ENCODE measurements at places on chromosomes 5 and 9. TPM values are rescaled to one million over a fixed set of nuclear protein-coding genes. Genes with fewer than 3 reads are reported as not detected.

GRCh38 chr5:154058055-154059038 lies 19.6 kb downstream of the MFAP3 start:
- H3K4me3 ChIP-seq: no peak overlapping the region
- H3K36me3 ChIP-seq: no peaks in the 10 kb centered on the region
- H3K27ac ChIP-seq: no peak overlapping the region
- peaks cover 14% of the 10 kb centered on the region for H3K4me1 ChIP-seq
- peaks cover 2% of the 10 kb centered on the region for H3K27me3 ChIP-seq

GRCh38 chr9:86359151-86359879 lies 5.1 kb upstream of the TUT7 start:
- no peak overlapping the region for H3K27ac ChIP-seq
- H3K4me1 ChIP-seq: no peaks in the 10 kb centered on the region
- no peaks in the 10 kb centered on the region for H3K36me3 ChIP-seq
- no peak overlapping the region for H3K4me3 ChIP-seq
- DNase-seq: no peak

DNA sequence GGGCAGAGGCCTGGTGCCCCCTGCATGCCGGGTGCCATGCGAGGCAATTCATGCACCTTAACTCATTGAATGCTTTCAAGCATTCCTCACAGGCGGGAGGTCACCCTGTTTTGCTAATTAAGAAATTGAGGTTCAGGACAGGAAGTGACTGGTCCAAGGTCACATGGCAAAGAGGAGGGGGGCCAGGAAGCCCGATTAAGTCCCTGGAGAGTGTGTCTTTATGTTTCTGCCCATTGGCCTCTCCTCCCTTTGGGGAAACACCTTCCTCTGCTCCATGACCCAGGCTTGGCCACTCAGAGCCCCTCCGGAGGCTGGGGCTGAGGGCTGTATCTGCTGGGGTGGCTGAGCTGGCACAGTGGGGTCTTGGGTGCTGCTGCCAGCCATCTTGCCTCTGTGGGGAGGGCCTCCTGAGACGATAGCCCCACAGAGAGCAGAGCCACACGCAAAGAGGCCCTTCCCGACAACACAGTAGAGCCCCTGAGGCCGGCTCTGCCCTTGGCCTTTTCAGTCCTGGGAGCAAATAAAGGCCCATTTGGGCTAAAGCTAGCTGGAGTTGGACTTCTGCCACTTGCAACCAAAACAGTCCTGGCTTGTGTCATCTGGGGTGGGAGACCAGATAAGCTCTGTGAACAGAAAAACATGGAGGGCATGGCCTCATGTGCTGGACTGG lies 90.8 kb upstream of the NEURL1B start:
- H3K36me3 ChIP-seq: peaks cover 4% of the 10 kb centered on the region
- H3K27me3 ChIP-seq: peaks cover 4% of the 10 kb centered on the region
- H3K27ac ChIP-seq: no peak overlapping the region
- DNase-seq: no peak
- H3K4me1 ChIP-seq: peaks cover 6% of the 10 kb centered on the region
- H3K4me3 ChIP-seq: no peak overlapping the region

DNA sequence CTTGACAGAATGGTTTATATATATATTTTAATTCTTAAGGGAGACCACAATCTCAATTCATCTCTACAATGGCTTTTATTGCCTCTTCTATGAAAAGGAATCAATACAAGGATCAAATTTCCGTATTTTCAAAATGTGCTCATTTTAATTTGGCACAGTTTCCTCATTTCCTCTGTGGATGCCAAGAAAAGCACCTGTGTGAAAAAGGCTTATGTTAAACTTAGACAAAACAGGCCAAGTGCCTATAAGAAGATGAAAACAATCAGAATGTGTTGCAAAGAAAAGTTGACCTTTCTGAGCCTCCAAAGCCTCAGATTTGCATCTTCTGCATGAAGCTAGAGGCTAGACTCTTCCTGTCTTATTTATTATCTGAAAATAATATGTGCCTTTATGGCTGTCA lies 173.7 kb upstream of the SLC12A2 start:
- peaks cover 4% of the 10 kb centered on the region for H3K27me3 ChIP-seq
- H3K36me3 ChIP-seq: no peaks in the 10 kb centered on the region
- DNase-seq: no peak
- no peak overlapping the region for H3K4me3 ChIP-seq

GRCh38 chr9:133323211-133323610 lies 12.8 kb downstream of the SURF6 start:
- H3K4me3 ChIP-seq: no peak overlapping the region
- no peaks in the 10 kb centered on the region for H3K4me1 ChIP-seq
- peaks cover 13% of the 10 kb centered on the region for H3K36me3 ChIP-seq
- no peak overlapping the region for H3K27ac ChIP-seq
- no peak for DNase-seq

- peaks cover 8% of the 10 kb centered on the region for H3K27me3 ChIP-seq
- peak; percentile 46 for DNase-seq
- peak overlapping the region; percentile 5 for H3K4me3 ChIP-seq
Measured at GRCh38 chr9:134378901-134379338, 52.7 kb downstream of the RXRA start.

DNA sequence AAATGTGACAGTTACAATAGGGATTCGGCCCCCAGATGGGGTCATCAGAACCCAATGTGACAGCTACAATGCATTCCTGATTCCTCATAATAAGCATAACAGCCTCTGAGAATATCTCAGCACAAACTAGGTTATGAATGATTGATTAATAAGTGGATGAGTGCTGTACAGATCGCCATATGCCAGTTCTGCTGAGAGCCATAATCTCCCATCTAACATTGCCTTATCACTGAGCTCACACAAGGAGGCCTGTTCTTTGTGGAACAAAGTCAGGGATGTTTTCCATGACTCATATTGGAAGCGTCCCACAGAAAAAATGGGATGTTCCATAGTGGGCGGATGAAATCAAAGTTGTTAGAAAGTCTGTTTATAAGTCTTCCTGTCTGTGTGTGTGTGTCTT lies 89.6 kb downstream of the KIF4B start:
- DNase-seq: no peak
- no peaks in the 10 kb centered on the region for H3K36me3 ChIP-seq
- peaks cover 2% of the 10 kb centered on the region for H3K27me3 ChIP-seq

DNA sequence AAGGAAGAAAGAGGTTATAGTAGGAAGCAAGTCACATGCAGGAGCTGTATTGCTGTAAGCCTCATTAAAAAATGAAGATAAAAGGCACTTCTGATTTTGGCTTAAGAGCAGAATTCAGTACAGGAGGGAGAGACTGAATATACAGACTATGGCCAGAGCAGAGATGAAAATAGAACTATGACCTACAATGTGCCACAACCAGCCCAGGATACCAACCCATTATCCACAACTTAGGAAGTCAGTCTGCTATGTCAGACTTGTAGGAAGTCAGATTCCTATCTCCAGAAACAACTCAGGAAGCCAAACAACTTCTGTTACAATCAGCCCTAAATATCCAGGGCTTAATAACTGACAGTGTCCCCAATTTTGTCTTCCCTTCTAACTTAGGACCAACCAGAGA lies 156.2 kb upstream of the ANKH start:
- no peaks in the 10 kb centered on the region for H3K36me3 ChIP-seq
- peaks cover 2% of the 10 kb centered on the region for H3K27me3 ChIP-seq
- H3K27ac ChIP-seq: no peak overlapping the region
- H3K4me3 ChIP-seq: no peak overlapping the region

DNA sequence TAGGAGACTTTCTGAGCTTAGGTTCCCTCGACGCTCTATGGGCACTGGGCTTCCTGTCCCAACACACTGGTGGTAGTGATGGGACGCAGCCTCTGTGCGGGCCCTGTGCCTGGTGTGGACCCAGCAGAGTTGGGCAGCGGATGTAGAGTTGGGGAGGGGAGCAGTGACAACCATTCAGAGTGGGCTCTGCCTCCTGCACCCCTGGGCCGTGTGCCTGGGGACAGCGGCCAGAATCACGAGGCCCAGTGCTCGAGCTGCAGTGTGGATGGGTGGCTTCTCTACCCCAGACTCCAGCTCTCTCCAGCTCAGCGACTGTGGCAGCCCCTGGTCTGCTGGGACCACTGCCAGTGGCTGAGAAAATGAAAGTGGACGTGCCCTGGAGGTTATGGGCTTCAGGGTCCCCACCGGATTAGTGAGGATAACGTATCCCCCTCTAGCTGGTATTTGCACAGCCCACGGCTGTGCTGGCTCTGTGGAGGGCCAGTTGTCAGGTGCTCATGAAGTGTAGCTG lies 18.6 kb downstream of the RXRA start:
- H3K27ac ChIP-seq: no peak overlapping the region
- no peak for DNase-seq
- no peak overlapping the region for H3K4me3 ChIP-seq
- no peaks in the 10 kb centered on the region for H3K36me3 ChIP-seq
- H3K27me3 ChIP-seq: peaks cover 8% of the 10 kb centered on the region
- peaks cover 20% of the 10 kb centered on the region for H3K4me1 ChIP-seq

GRCh38 chr5:988322-988721 lies 20.3 kb upstream of the NKD2 start:
- DNase-seq: no peak
- peaks cover 12% of the 10 kb centered on the region for H3K4me1 ChIP-seq
- H3K27ac ChIP-seq: no peak overlapping the region
- H3K36me3 ChIP-seq: peaks cover 32% of the 10 kb centered on the region
- peaks cover 9% of the 10 kb centered on the region for H3K27me3 ChIP-seq

DNA sequence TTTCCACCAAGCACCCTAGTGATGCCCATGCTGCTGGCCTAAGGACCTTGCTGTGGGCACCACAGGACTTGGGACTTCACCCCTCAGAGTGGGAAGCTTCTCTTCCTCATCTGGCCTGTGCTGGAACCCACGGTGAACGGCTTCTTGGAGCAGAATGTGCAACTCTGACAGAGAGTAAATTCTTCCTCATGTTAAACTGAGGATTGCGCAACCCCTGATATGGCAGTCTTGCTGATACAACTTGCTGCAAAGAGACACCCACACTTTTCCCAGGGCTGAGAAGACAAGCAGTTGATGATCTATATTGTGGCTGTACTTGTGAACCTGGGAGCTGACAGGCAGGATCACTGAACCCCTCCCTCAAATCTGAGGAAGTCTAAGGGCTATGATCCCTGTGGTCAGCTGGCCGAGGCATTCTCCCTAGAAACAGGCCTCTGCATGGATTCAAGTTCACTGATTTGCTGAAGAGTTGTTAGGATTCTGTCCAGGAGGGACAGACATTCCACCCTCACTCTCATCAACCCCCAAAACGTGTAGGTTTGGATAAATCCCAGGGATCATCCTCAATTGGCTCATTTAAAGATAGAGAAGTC lies 307.2 kb downstream of the MTRR start:
- H3K4me1 ChIP-seq: no peaks in the 10 kb centered on the region
- no peaks in the 10 kb centered on the region for H3K27me3 ChIP-seq
- H3K36me3 ChIP-seq: no peaks in the 10 kb centered on the region
- no peak overlapping the region for H3K27ac ChIP-seq

Gene SLC36A2
- not detected for total RNA-seq

Gene AHRR
- total RNA-seq: 2.0 TPM

Gene NFIB
- total RNA-seq: 1.5 TPM

Gene FAM153A
- not detected for total RNA-seq

Gene TPM2
- 188 TPM for total RNA-seq

Gene PITX1
- 0.76 TPM for total RNA-seq

Gene ABHD17B
- 41.2 TPM for total RNA-seq

Gene TRAF2
- 27.3 TPM for total RNA-seq
